ENCODE measurements at places on chromosomes 4 and X.

DNA sequence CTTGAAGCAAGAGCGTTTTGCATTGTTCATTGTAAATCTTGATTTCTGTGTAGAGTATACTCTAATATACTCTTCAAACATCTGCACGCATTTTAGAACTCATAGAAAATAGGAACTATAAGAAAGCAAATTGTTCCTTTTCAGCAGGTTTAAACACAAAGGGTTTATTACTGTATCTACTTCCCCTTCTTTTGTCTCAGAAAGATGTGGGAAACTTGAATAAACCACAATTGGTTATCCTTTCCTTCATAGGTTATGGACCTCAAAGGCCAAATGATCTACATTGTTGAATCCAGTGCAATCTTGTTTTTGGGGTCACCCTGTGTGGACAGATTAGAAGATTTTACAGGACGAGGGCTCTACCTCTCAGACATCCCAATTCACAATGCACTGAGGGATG, 46.0 kb upstream of the GUCY1B1 start:
- DNase-seq = no peak

DNA sequence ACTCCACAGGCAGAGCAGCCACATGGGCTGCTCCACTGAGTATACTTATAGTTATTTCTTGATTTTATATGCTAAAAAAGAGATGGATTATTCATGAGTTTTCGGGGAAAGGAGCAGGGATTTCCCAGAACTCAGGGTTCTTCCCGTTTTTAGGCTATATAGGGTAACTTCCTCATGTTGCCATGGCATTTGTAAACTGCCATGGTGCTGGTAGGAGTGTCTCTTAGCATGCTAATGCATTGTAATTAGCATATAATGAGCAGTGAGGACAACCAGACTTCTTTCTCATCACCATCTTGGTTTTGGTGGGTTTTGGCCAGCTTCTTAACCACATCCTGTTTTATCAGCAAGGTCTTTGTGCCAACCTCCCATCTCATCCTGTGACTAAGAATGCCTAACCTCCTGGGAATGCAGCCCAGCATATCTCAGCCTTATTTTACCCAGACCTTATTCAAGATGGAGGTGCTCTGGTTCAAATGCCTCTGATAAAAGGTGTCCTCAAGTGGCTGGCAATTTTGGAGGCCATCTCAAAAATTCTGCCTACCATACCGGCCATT, 213.0 kb upstream of the VEGFC start:
- peak; percentile 57 for DNase-seq

GRCh38 chrX:1386338-1387127, 5.4 kb downstream of the SLC25A6 start:
- no peak for DNase-seq

- peak; percentile 49 for DNase-seq
These were observed 1.8 kb upstream of the GABRQ start for GRCh38 chrX:152635941-152636340.

DNA sequence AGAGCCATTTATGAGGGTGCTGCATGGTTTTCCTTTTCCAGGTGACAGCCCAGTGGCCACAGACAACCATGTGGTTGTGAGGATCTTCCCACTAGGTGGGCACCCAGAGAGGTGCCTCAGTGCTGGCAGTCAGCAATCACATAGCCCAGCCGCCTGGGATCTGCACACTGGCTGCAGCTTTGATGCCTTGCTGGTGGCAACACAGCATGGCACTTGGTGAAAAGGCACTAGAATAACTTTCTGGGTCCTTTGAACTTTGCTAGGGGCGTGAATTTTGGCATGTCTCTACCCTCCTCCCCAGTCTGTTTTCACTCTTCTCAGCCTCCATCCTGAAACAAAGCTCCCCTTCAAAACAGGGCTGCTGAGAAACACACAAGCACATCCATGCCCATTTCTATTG, 108.8 kb upstream of the RPL34 start:
- no peak for DNase-seq

DNA sequence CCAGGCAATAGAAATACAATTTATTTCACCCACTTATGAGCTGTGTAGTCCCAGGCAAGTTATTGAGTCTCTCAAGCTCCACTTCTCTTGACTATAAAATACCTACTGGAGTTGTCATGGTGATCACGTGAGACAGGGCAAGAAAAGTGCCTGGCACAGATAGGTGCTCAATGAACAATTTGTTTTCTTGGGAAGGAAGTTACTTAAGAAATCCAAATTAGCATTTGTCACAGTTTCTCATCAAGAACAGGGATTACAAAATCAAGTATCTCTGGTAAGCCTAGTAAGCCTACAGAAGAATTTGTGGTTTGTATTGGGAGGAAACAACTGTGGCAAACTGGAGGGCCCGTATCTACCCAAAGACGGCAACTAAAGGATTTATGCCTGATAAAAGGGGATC, 37.5 kb upstream of the RASGEF1B start:
- no peak for DNase-seq

- no peak for DNase-seq
These were observed 13.0 kb downstream of the CORIN start for GRCh38 chr4:47824840-47825239.

DNA sequence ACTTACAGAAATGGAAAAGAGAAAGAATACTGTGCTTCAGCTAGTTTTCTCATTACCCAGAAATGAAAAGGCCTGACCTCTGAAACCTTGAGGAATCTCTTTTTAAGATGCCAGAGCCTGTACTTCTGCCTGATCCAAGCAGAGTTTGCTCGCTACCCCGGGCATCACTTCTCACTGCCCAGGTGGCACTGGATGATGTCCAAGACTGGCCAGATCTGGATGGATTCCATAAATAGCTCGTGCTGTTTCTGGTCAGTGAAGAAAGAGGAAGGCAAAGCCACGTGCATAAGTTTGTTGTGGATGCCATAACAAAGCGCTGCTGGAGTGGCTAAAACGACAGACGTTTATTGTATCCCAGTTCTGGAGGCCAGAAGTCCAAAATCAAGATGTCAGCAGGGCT, 133.5 kb downstream of the TBL1X start:
- no peak for DNase-seq

DNA sequence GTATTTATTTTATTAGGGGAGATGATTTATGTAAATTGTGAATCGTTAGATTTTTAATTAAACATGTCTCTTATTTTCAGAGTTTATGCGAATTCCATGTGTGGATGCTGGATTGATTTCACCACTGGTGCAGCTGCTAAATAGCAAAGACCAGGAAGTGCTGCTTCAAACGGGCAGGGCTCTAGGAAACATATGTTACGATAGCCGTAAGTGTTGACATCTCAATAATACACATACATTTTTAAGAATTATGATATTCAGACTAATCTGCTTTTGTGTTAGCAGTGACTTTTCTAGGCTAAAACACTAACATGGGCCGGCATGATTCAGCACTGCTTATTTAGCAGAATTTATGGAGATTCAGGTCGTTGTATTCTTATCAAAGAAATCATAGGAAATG, 91.2 kb downstream of the RAP1GDS1 start:
- DNase-seq = no peak

DNA sequence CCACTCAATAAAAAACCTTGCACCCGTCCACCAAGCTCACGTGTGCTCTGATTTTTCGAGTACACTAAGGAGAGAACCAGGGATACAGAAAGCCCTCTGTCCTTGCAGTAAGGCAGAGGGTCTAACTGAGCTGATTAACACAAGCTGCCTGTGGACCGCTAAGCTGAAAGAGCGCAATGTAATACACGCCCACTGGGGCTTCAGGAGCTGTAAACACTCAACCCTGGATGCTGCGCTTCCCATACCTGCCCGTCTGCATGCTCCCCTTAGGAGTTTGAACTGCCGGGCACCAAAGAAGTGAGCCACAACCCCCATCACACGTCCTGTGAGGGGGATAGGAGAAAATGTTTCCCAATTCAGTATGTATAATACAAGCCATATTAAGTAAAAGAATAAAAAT, 664.8 kb downstream of the PCDH18 start:
- DNase-seq = no peak

DNA sequence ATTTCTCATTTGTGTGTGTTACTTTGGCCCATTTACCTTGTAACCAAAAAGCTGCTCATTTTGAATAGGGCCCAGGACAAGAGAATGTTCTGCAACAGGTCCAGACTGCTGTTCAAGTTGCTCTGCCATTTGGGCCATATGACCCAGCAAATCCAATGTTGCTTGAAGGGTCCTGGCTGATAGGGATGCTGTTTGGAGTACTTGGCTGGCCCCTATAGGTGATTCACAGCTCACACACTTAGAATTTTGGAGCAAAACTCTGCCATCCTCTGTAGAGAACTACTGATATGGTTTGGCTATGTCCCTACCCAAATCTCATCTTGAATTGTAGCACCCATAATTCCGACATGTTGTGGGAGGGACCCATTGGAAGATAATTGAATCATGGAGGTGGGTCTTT, 131.5 kb downstream of the AASDH start:
- no peak for DNase-seq

DNA sequence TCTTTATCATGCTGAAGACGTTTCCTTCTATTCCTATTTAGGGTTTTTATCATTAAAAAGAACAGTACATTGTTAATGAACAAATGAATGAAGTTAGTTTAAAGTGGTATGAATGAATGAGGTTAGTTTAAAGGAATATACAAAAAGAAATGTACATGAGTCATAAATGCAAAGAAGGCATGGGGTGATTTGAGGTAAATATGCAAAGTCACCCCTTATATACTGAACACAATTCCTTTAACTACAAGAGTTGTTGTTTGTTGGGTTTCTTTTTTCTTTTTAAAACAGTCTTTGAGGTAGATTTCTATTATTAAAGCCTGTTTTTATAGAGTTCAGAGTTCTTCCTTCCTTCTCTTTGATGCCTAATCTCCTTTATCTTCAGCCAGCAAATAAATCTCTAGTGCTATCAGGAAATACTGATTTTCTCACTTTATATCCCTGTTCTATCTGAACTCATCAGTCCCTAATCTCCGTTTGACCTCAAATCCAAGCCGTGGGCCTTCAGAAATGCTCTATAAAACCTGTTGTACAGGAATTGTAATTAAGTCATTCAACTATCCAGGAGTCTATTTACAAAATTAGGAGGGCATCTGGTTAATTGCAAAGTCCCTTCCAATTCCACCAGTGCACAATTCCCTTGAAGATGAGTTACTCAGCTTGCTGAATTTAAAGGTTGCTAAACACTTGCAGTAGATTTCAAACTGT, 31.6 kb upstream of the ABCG2 start:
- DNase-seq = no peak

- no peak for DNase-seq
These were observed 169.9 kb downstream of the ZNF330 start for GRCh38 chr4:141390571-141390970.
